ENCODE measurements at places on chromosomes 12 and 14.

GRCh38 chr12:110931315-110931728 is 10.9 kb upstream of the MYL2 start:
- DNase-seq: no peak

GRCh38 chr12:48143898-48144297 is 13.4 kb downstream of the ASB8 start:
- no peak for DNase-seq

DNA sequence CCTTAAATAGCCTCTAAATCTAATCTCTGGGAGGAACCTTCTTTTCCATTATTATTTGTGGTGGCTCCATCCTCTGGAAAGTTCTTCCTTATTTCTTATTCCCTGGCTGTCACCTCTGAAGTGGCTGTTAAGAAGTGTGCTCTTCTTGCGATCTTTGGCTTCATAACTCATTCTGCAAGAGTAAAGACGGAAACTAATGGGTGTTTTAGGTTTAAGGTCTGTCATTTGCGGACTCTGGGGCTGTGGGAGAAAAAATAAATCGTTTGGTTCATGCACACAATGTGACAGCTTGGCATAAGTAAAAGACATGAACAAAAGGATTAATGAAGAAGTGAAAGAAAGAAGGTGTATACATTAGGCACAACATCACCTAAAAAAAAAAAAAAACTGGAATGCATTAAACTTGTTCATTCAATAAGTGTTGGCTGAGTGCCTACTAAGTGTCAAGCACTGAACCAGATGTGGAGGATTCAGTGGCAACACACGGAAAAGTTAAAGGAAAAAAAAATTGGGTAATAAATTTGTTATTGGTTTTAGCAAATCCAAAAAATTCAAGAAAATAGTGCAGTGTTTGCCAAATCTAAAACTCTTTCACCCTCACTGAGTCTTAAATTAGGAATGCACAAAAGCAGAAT is 99.5 kb downstream of the ERGIC2 start:
- no peak for DNase-seq

DNA sequence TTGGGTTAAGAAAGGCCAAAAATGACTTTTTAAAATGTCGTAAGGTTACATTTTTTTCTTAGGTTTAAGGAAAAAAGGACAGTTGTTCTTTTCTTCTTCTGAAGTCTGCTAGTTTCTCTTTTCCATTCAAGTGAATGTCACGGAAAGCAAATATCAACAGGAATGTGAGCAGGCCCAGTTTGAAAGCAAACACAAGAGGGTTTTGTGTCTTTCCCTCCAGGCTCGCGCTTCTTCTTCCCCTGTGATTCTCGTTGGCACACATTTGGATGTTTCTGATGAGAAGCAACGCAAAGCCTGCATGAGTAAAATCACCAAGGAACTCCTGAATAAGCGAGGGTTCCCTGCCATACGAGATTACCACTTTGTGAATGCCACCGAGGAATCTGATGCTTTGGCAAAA is 85.4 kb downstream of the LRRK2 start:
- no peak for DNase-seq

DNA sequence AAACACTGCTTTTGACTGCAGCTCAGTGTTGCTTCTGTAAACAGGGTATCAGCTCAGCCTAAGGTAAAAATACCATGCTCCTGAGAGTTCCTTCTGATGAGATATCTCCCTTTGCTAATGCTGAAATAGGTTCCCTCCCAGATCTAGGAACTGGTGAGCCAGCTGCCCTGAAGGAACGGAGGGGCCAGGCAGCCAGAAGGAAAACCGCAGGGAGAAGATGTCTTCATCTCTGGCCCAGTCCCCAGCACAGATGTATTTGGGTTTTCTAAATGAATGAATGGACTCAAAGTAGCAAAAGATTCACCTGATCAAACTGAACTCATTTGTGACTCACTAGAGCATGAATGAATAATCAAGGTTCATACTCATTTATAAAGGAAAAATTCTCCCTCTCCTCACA is 247.8 kb downstream of the MSRB3 start:
- DNase-seq: no peak

DNA sequence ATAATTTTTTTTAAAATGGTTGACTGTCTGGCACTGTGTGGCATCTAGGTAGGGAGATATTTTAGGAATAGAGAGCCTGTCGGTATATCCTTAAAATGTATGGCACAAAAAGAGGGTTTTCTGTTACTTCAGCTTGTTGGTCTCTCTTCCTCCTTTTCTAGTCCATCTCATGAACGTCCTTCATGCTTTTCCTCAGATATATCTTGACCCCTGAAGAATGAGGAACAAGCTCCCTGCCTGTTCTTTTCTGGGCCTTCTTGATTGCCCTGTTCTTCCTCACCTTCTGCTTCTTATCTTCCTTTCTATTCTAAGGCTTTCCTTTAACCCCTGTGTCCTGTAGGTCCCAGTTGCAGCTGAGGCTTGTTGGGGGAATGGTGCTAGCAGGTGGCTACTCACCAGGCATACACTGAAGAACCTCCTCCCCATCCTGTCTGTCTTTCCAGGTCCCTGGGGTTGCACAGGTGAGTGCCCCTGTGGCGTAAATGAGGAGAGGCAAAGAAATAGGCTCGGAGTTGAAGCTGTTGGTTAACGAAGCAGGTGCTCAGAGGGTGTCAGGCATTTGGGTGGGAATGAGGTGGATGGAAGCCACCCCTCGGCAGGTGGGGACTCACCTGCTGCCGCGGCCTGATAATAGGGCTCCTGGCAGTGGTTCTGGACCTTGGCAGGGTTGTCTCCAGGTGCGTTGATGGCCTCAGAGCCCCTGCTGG is 7.2 kb upstream of the C1R start:
- DNase-seq: no peak

DNA sequence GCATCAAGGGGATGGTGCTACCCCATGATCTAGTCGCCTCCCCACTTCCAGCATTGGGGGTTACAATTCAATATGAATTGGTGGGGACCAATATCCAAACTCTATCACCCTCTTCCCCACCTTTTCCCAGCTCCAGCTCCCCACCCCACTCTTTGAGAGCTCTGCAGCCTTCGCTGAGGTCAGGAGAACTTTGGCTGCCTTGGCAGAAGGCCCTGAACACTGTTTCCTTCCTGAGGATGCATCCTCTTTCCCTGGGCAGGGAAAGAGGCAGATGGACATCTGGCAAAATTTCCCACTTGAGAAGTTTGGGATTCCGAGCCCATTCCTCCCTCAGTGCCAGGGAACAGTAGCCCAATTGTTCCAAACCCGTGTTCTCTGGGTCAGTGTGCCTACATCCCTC is 169.1 kb downstream of the TSPAN9 start:
- DNase-seq: no peak

GRCh38 chr12:5626151-5626550 is 194.2 kb downstream of the NTF3 start:
- no peak for DNase-seq

DNA sequence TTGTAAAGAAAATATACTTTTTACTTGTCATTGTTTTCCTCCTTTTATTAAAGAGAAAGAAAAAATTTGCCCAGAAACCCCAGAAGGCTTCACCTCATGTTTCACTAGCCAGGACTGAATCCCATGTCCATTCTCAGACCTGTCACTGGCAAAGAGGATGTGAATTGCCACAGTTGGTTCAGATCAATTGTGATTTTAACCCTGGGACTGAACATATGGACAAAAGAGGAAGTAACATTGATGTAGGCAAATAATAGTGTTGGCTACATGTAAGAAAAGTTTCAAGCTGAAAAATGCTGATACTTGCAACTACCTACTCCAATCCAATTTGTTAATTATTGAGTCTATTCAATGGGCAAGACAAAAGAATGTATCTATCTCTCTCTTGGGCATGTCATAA is 8.6 kb upstream of the CCDC196 start:
- no peak for DNase-seq

All from CD4-positive, alpha-beta T cell treated with Interferon alpha-2 for 1 hour (primary cell).